ENCODE measurements at places on chromosomes 12 and 14.

GRCh38 chr12:63792338-63792737, 12.6 kb downstream of the RXYLT1 start:
- no peak for DNase-seq

DNA sequence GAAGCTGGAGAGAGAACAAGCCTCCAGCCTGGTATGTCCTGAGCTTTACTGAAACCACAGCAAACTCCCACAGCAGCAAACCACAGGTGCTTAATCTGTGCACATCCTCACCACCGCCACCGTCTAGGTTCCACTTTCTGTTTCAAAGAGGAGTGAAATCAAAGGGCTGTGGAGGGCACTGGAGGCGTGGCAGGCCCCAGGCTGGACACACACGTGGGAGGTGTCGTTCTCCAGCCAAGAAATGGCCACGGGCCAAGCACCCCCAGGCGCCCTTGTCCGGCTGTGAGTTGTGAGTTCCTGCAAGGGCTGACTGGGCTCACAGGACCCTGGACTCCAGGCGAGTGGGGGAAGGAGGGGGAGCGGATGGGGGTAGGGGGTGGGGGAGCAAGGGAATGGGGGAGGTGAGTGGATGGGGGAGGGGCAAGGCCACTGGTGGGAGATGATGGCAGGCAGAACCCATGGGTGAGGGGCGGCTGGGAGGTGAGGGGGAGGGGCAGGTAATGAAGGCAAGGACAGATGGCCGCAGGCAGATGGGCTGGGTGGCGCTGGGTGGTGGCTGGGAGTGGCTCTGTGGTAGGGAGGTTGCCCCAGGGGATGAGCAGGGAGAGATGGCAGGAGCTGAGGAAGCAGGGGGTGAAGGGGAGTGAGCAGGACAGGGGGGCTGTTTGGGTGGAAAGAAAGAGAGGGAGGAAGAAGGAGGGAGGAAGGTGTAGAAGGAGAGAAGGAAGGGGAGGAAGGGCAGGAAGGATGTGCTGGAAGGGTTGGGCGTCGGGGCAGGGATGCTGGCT, 86.7 kb downstream of the NCOR2 start:
- DNase-seq: peak; percentile 56

DNA sequence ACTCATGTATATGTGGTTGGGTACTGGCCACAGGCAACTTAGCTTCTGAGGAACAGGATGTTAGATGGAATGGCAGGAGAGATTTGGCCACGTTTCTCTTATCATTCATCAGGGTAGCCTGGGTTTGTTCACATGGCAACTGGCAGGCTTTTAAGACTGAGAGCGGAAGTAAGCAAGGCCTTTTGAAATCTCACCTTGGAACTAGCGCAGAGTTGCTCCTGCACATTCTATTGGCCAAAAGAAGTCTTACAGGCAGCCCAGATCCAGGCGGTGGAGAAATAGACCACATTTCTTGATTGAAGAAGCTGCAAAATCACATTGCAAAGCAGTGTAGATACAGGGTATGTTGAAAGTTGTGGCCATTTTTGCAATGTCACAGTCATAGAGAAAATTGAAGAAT, 3.7 kb downstream of the CLEC4A start:
- no peak for DNase-seq

- DNase-seq: no peak
These were observed 11.0 kb upstream of the IRF2BPL start for GRCh38 chr14:77039285-77040058.

- no peak for DNase-seq
These were observed 5.6 kb downstream of the ARF6 start for GRCh38 chr14:49898485-49898884.

- DNase-seq: no peak
These were observed 5.6 kb upstream of the GAPDH start for GRCh38 chr12:6528539-6529235.

DNA sequence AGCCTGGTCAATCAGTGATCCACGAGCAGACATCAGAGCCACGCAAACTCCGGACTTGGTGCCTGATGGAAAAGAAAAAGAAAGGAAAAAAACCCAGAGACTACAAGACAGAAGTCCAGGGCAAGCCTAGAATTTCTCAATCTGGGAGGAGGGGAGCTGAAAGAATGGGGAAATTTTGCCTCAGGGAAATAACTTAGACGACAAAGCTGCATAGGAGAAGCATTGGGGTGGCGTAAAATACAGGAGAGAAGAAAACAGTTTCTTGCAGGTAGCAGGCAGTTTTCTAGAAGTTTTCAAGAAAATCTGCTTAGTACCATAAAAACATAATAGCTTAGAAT, 2.6 kb upstream of the SLC11A2 start:
- no peak for DNase-seq

GRCh38 chr12:20445687-20446086, 77.3 kb downstream of the PDE3A start:
- no peak for DNase-seq

GRCh38 chr12:84842406-84843013, 70.1 kb downstream of the SLC6A15 start:
- no peak for DNase-seq

- DNase-seq: no peak
These were observed 32.3 kb upstream of the RAD51AP1 start for GRCh38 chr12:4506430-4506829.

DNA sequence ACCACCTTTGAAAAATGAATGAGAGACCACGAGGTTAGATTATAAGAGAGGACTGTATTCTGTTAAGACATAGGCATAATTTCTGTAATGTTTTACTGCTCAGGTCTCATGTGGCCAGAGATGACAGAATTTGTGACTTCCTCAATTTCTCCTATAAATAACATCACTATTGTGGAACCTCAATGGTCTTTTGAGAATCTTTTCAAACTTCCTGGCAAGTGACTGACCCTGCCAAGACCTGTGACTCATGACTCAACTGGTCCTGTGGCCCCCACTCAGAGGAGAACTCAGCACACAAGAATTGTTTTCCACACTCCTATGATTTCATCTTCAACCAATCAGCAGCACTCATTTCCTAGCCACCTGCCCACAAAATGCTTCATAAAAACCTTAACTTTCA, 508.2 kb upstream of the ATP2B1 start:
- DNase-seq: no peak

DNA sequence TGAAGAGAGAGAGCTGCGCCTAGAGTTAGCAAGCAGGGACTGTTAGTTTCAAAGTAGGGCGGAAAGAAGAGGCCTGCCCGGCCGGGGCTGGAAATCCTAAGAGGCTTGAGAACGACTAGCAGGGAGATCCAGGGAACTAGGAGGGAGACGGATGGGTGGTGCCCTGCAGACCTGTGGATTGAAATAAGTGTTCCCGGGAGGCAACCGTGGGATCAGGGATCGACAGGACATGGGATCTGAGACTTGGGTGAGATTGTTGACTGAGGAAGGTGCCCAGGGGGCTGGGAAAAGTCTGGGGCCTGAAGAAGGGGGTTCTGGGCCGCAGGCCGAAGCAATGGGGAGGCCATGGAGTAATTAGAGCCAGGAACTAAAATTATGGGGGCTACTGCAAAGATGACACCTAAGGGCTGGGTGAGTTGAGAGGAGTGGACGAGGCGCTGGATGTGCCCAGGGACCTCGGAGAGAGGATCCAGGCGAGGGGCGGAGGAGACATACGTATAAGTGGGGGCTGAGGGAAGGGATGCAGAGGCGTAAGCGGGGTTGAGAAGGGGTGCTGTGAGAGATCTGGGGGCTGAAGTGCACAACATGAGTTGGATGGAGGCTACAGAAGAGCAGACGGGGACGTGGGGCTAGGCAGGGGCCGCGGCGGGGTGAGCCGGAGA, 635 bp downstream of the LTA4H start:
- no peak for DNase-seq

GRCh38 chr14:65070471-65070976, 31.8 kb downstream of the MAX start:
- no peak for DNase-seq

DNA sequence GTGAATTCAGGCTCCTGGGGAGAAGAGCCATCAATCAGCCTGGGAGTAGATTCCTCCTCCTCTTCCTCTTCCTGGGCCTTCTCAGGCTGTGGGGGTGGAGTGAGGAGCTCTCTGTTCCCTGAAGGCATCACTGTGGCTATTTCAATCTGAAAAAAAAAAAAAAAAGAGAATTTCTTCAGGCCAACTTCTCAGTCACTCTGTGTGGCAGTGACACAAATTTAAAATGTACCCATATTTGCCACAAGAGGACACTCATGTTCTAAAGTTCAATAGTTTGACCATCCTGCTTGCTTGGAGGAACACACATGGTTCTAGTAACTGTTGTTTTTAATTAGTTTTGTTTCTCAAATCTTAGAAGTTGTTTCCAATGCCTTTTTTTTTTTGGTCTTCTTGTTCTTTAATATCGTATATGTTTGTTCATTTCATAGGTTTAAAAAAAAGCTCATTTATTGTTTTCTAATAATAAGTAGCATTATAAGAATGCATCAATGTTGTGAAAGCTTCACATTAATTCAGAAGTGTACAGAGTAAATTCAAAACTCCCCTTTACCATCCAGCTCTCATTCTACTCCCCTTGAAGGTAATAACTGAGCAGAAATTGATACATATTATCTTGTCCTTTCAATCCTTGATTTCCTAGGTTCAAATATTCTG, 23.3 kb upstream of the CCER1 start:
- no peak for DNase-seq

- DNase-seq: no peak
These were observed 457.6 kb downstream of the EGLN3 start for GRCh38 chr14:33493266-33493665.

DNA sequence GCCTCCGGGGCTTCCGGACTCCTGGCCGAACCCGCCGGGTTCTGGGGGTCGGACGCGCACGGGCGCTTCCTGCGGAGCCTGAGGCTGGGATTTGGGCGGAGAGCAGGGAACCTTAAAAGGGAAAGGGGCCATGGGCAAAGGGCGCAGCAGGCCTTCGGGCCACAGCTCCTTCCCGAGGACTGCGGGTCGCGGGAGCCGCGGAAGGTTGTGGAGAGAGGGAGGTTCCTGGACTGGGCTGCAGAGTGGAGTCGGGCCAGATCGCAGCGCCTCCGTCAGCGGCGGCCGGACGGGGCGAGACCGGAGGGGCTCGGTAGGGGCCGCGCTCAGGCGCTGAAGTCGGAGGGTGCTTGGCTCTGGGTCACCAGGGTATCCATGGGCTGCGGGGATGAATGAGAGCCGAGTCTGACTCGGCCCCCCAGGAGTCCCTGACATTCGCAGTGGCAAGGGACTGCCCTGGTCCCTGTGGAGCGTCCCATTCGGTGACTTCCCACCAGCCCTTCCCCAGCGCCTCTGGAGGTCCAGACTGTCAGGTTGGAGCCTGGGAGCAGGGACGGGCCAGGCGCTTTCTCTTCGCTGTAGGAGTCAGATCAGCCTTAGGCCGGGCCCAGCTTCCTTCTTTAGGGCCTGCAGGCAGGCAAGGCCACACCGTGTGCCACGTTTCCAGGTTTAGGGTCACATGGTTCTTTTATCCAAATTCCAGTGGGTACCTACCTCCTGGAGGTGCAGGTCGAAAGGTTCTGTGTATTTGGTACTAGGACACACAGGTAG, 938 bp upstream of the SLC25A29 start:
- DNase-seq: no peak

DNA sequence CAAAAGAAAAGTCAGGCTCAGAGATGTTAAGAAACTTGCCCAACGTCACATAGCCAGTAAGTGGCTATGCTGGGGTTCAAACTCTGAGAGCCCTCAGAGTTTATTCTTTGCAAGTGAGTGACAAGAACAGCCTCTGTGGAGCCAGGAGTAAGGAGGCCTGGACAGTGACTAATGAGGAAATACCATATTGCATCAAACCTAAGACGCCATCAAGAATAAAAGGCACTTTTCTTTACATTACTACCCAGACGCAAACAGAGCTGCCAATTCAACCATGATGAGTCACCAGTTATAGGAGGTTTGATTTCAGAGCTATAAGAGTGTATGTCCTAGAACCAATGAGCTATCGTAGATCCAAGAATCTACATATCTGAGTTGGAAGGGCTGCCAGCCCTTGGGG, 9.4 kb downstream of the TNFRSF1A start:
- DNase-seq: no peak

DNA sequence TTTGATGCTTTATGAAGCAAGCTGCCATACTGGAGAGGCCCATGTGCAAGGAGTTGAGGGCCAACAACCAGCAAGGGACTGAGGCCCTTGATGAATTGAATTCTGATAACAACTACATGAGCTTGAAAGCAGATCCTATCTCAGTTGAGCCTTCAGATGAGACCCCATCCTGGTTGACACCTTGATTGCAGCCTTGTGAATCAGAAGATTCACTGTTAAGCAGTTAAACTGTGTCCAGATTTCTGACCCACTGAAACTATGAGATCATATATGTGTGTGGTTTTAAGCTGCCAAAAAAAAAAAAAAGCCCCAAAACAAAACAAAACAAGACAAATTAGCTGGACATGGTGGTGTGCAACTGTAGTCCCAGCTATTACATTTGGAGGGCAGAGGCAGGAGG, 42.1 kb downstream of the GPR19 start:
- DNase-seq: no peak

GRCh38 chr14:23067847-23068788, 10.8 kb upstream of the CDH24 start:
- DNase-seq: no peak

GRCh38 chr12:98911396-98911795, 266.3 kb downstream of the APAF1 start:
- no peak for DNase-seq

DNA sequence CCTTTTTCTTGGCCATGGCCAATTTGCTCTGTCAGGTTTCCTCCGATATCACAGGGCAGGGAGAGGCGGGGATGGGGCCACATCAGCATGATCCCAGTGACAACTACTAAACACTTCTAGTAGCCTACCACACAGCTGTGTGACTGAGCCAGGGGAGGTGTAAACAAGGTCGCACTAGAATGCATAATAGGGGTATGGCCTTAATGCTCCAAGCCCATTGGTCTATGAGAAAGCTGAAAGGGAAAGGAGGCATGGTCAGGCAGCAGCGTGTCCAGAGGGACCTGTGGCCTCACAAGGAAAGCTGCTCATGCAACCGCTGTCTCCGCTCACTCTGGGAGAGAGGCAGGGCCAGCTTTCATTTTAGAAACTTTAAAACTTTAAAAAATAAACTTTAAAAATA, 27.5 kb upstream of the ACTR6 start:
- no peak for DNase-seq

DNA sequence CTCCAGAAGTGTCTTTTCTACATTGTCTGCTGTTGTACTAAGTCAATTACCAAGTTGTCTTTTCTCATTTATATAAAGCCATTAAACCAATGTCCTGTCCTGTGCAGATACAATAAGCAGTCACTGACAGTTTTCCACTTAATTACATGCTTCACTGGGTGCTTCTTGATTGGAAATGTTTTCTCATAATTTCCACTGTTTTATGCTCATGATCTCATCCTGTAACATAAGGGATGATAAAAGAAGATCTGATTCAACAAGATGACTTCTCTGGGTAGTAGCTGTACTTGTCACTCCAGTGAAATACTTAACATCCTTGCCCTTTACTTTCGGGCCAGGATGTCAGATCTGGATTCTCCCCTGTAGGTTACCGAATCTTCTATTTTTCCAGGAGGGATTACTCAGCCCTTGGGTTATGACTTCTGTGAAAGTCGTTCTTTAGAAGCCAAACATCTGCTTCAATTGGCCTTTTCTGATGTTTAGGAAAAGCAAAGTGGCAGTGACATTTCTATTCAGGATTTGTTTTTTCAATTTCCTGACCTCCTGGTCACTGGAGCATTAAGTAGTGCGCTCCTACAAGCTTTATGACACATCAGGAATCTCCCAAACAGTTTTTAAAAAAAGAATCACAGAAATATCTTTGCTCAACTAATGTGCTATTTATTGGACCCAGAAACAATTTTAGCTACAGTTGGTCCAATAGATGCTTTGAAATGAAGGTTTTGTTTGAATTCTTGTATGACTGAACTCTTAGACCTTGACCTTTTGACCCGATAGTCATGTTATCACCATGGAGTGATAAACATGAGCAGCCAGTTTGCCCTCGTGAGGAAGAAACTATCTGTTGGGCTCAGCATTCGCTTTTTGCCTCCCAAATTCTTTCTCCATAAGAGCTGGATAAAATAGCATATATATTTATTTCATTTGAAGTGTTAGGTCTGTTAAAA, 234.5 kb upstream of the SSTR1 start:
- no peak for DNase-seq
